ENCODE measurements at places on chromosomes 13 and 19.

DNA sequence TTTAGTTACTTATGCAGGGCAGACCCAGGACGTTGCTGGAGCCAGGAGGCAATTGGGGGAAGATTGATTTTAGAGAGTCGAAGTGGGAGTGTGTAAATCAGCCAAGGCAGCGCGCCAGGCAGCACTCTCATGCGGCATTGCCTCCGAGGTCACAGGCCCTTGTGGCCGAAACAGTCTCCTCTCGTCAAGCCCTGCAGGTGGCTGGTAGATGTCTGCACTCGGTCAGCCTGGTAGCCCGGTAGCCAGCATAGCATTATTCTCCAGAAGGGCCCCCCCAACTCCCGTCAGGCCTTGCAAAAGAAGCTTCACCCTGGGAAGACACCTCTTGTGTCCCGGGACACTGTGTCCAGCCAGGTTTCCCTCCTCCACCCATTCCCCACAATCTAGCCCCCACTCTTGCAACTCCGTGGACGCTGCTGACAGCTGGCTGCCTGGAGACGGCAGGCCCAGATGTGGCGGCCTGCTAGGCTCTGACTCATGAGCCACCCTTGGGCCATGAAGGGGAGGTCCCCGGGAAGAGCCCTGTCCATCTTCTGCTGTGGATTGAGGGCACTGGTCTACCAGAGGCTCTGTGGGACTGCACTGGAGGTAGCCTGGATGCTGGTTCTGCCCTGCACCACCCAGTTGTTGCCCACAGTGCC lies 2.6 kb upstream of the PEPD start:
- no peak for DNase-seq

GRCh38 chr19:36807029-36807428 lies 31.2 kb downstream of the ZNF790 start:
- no peak for DNase-seq

GRCh38 chr13:34543836-34544235 lies 398.2 kb upstream of the NBEA start:
- DNase-seq: no peak

DNA sequence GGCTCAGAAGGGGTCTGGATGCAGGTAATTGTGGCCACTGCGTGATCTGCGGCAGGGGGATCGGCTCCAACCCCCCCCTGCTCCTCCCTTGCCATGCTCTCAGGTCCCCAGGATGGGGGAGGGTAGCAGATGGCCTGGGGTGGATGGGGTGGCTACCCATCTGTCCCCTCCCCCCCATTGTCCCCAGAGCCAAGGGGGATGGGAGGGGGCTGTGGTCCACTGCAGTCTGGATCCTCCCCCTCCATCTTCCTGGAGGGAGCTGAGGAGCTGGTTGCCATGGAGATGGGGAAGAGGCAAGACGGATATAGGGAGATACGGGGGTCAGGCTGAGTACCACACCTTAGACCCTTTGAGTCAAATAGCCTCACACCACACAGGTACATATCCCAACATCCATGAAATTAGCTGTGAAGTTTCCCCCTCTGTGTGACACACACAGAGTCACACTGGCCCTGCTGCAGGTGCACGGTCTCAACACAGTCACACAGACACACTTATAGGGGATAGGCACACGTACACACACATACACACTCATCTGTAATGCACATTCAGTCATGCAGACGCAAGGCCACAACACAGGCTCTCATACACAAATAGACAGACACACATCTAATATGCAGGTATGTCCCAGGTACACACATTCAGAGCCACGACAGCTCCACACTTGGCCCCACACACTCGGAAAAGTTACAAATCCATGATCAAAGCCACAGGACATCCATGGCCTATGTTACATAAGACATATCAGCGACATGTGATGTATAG lies 1.8 kb upstream of the NOVA2 start:
- DNase-seq: no peak

DNA sequence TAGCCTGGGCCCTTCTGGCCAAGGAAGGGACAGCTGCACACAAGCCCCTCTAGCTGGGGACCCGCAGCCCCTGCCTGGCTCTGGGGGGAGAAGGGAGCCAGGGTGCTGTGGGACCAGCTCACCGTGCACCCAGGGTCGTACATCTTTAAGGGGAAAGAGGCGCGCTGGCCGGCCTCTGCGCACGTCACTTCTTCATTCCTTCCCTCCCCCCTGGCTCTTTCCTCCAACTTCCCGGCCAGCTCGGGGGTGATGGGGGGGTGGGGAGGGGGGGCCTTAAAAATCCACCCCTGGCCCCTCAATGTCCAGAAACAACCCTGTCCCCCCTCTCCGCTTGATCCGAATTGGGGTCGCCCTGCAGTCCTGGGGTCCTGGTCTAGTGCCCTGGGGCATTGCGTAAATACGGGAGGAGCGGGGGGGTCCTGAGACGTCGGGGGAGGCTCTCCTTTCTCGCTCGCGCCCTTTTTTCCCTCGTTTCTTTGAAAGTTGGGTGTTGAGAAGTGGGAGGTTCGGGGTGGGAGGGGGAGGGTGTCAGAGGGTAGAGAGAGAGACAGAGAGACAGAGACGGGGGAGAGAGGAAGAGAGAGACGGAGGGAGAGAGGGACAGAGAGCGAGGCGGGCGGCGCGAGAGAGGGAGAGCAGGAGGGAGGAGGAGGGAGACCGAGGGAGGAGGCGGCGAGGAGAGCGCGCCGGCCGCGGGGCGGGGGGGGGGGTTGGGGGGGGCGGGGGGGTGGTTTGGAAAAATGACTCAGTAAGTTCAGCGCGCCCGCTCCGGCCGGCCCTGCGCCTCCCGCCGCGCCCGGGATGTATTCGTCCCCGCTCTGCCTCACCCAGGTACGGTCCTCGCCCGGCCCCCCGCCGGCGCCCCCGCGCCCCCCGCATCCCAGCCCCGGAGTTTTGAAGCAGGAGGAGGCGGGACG lies at the start of gene NFIC:
Gene NFIC (plus strand): TSS at position 748 of the 917 bp plus-strand sequence. CDS start 54 bp downstream, at position 802.
- peak; percentile 31 for DNase-seq

DNA sequence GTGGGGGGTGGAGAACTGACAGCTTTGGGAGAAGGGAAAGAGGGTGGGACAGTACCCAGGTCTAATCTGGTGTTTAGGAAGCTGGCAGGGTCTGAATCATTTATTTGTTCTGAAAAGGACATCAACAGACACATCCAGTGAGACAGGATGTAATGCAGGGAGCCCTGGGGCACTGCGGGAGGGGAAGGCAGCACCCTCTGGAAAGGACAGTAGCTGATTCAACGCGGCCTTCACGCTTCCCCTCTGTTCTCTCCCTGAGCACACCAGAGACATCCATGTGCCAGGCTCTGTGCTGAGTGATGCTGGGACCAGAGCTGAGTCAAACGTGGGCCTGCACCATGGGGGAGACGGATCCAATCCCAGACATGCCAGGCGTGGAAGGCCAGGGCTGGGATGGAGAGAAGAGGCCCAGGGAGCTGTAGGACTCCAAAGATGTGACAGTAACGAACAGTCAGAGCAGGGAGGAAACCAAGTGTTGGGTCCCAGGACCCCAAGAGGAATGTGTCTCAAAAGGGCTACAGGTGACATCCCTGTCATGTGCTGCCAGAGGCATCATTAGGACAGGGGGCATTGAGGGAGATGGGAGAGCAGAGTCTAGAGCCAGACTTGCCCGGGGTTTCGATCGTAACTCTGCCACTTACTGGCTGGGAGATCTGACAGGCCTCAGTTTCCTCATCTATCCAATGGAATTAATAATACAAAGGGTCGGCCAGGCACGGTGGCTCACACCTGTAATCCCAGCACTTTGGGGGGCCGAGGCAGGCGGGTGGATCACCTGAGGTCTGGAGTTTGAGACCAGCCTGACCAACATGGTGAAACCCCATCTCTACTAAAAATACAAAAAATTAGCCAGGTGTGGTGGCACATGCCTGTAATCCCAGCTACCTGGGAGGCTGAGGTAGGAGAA lies 1.7 kb downstream of the ETFB start:
- DNase-seq: no peak

- DNase-seq: no peak
Observed at GRCh38 chr13:32370805-32371204, 55.5 kb downstream of the BRCA2 start.

DNA sequence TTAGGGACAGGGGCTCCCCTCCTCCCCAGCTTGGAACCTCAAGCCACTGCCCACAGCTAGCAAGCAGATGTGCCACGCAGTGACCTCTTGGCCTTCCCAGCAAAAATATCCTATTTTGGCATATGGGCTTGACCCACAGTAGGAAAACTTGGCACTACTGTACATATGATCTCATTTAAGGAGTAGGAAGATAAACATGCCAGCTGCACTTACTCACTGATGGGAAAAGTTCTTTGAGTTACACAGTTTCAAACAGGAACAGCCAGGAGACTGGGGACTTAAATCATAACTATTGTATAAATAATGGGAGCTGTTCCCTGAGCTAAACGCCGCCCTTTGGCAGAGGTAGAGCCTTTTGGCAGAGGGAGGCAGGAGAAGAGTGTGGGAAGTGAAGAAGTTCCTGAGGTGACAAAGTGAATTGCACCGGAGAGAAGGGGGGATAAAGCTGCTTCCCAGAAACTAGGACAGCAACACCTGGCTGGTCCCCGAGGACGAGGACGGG lies 6.1 kb downstream of the SACS start:
- DNase-seq: no peak

DNA sequence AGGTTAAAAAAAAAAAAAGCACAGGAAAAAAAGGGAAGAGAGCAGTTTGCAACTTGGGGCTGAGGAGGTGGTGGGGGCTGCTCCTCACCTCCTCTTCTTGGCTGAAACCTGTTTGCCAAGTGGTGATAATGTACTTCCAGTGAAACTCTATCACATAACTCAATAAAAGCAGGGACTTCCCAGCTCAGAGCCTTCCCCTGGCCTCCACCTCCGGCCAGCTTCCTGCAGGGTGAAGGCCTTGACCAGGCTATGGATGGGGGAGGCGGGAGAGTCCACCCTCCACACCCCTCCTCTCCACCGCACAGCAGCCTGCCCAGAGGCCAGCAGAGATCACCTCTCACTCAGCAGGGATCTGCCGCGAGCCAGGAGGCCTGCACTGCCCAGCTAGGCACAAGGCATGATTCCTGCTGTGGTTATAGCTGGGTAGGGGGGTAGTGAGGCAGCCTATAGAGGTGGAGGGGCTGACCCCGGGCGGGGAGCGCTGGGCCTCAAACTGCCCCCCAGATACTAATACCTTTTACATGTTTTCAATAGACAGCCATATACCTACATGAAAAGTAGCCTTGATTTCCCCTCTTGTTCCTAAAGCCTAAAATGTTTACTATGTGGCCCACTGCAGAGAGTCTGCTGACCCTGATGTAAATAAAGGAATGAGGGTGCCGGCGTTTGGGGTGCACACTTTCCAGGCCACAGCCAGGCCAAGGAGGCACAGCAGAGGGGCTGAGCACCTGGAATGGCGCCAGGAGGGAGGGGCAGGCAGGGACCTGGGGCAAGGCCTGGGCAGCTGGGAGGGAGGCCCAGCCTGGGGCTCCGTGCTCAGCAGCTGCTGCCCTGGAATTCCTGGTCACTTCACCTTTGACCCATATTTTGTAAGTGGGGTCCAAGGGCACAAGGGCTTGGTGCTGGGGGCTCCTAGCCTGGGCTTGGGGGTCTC lies 10.3 kb downstream of the ZNF787 start:
- DNase-seq: no peak

GRCh38 chr13:38656699-38657098 lies 30.2 kb upstream of the FREM2 start:
- DNase-seq: no peak
